Temporal lobe (tissue), 4 donors: ENCODE measurements at places on chromosomes 13 and 19. TPM values are rescaled to one million over a fixed set of nuclear protein-coding genes. Genes with fewer than 3 reads are reported as not detected.

Gene ZNF616
- total RNA-seq = 25.1 TPM

Gene UBXN6
- 48.2 TPM for total RNA-seq

Gene ZNF780B
- total RNA-seq = 34.9 TPM

Gene RGCC
- 25.8 TPM for total RNA-seq

Gene CYP2B6
- total RNA-seq = not detected

Gene BEST2
- total RNA-seq = under 0.01 TPM

Gene CELF5
- 57.0 TPM for total RNA-seq

Gene PTPRH
- not detected for total RNA-seq

Gene PINLYP
- total RNA-seq = 7.4 TPM

Gene SPRY2
- 32.2 TPM for total RNA-seq

Gene SLC8A2
- 37.4 TPM for total RNA-seq

Gene LRRC8E
- total RNA-seq = under 0.01 TPM

Gene IL17D
- total RNA-seq = 9.1 TPM

Gene MYADM
- 3.9 TPM for total RNA-seq

Gene ACER1
- total RNA-seq = not detected

Gene ACOD1
- total RNA-seq = under 0.01 TPM

Gene AXL
- 7.1 TPM for total RNA-seq

Gene PLK5
- 0.74 TPM for total RNA-seq

Gene TEX101
- not detected for total RNA-seq

Gene UBE2L5
- total RNA-seq = not detected

Gene KIR3DL2
- total RNA-seq = not detected

Gene TMEM238
- total RNA-seq = not detected

Gene UGGT2
- total RNA-seq = 47.2 TPM

Gene TNFSF13B
- 0.74 TPM for total RNA-seq

Gene PALM3
- 4.9 TPM for total RNA-seq

Gene ZNF600
- 0.74 TPM for total RNA-seq

Gene CACNG7
- 12.0 TPM for total RNA-seq

Gene RHPN2
- 3.0 TPM for total RNA-seq

Gene CIRBP
- total RNA-seq = 289 TPM

Gene SCGB2B2
- 1.2 TPM for total RNA-seq

Gene CNOT3
- 5.7 TPM for total RNA-seq

Gene CLEC4M
- total RNA-seq = not detected

Gene B3GNT8
- total RNA-seq = 0.49 TPM

Gene GGACT
- total RNA-seq = 0.49 TPM

Gene HIPK4
- under 0.01 TPM for total RNA-seq

Gene ZNF709
- total RNA-seq = 24.6 TPM

Gene IGFLR1
- 0.49 TPM for total RNA-seq

Gene ARL11
- 0.25 TPM for total RNA-seq

Gene PSG7
- not detected for total RNA-seq

Gene ANGPTL4
- 1.5 TPM for total RNA-seq

Gene CDADC1
- total RNA-seq = 9.1 TPM

Gene IGSF23
- total RNA-seq = not detected

Gene FCHO1
- 20.7 TPM for total RNA-seq

Gene FXYD5
- total RNA-seq = 0.74 TPM

Gene SHISA2
- total RNA-seq = 10.1 TPM
